Anterior cingulate cortex (tissue), 58 donors: ENCODE measurements at places on chromosomes 12 and 14.

- DNase-seq = no peak
These were observed 416.5 kb downstream of the NELL2 start for GRCh38 chr12:44459569-44459968.

DNA sequence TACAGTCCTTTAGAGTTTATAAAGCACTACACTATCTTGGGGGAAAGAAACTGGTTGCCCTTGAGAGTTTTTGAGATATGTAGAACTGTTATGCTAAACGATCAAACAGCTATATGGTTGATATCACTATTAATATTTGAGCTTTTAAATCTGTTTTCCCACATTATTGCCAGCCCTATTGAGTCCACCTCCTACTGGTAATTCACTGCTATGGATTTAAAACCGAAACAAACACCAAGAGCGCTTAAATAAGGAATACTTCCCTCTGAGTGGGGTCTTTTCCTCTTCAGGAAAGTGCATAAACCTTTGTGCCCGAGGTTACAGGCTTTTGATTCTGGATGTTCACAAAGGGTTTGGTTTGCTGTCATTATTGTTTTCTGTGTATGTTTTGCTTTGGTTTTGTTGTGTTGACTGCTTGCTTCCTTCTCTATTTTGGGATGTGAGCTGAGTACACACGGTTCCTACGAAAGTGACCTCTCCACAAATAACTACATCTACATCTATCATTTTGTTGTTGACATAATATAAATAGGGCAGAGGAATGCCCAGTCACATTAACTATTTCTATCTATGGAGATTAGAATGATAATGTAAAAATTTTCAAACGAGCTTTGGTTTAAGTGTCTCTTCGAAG, 44.8 kb downstream of the LGR5 start:
- no peak for DNase-seq

DNA sequence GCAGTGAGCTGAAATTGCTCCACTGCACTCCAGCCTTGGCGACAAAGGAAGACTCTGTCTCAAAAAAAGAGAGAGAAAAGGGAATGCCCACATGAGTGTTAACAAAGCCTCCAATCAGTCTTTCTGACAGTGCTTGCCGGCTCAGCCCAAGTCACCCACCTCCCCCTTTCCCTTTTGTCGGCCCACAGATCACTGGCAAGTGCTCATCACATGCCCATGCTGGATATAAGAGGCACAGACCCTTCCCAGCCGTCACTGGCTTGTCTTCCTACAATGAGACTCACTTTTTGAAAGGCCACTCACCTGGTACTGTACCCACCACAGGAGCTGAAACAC, 70.8 kb downstream of the CCDC88C start:
- no peak for DNase-seq

GRCh38 chr12:109331301-109331952, 16.3 kb upstream of the MYO1H start:
- no peak for DNase-seq
